ENCODE measurements at places on chromosomes 16 and 17.

DNA sequence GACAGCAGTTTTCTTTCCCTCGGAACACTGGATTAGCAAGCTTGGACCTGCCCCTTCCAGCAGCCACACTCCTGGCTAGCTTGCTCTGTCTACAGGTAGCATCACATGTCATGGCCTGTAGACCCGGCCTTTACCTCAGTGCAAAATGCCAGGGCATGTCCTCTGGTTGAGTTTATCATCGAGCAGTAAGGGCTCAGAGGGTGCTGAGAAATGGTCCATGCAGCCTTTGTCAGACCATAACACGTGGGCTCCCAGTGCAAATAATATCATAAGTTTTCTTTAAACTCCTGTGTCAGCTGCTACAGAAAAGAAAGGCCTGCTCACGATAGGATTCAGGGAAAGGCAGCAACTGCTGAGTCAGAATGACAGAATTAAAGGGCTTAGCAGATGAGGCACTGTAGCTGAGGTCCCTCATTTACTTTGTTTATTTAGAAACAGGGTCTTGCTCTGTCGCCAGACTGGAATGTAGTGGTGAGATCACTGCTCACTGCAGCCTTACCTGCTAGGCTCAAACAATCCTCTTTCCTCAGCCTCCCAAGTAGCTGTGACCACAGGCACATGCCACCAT lies 8.0 kb upstream of the GNA13 start:
- DNase-seq = peak; percentile 62

DNA sequence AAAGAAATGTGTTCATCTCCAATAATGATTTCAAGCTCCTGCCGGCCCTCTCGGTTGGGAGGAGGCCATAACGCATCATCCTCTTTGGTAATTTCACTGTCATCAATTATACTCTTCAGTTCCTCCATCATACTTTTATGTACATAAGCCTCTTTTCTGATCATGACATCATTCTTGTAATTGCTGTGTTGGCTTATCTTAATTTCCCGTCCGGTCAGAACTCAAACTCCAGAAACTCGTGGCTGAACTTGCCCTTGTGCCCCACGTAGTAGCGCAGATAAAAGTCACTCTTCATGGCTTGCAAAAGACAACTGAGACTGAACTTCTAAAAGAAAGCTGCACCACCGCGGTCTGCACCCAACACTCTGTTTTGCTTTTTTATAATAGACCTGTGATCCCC lies 13.6 kb downstream of the TMEM220 start:
- DNase-seq = no peak

DNA sequence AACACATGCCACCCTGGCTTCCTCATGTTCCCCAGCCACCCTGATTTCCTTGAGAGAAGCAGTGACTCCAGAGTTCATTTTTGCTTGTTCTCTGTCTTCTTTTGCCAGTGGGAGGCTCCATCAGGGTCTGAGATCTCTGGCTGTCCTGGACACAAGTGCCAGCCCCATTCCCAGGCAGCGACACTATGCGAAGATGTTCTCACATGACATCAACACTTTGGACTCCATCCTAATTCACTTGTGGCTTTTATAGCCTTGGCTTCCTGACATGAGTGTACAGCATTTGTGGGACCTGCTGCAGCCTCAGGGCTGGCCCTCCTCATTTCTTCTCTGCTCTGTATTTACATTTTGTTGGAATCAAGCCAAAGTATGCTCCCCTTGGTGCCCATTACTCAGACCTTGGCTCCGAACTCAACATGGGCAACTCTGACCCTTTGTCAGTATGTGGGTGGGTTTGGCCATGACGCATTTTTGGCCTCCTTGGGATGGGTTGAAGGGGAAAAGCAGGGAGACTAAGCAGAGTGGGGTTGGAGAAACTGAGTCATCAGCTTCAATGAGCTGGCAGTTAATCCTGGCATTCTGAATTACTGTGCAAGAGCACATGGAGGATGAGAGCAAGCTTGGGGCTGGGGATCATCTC lies 119.0 kb upstream of the EEF2KMT start:
- peak; percentile 10 for DNase-seq

- peak; percentile 27 for DNase-seq
Observed at GRCh38 chr16:66551788-66552285, 539 bp upstream of the CKLF start.

DNA sequence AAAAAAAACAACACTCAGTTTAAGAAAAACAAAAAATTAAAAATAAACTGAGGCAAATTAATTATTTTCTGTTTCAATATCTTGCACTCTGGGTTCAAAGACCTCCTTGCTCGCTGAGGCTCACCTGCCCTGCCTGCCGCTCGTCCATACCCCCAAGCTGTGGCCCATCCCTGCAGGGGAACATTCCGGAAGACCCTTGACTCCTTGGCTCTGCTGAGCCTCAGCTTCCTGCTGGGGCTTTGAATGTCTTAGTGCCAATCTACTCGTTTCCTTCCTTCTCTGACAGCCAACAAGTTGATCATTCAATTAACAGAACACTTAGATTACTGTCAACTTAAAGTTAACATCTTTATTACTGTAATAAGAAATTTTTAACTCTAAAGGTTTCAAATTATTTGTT lies 24.3 kb downstream of the G6PC1 start:
- no peak for DNase-seq

Measured in SJCRH30 (cell line).